ENCODE measurements at places on chromosomes 3 and 15. TPM values are rescaled to one million over a fixed set of nuclear protein-coding genes. Genes with fewer than 3 reads are reported as not detected.
A peak's percentile ranks its signal among the peaks of the same experiment; 100 is the strongest.

DNA sequence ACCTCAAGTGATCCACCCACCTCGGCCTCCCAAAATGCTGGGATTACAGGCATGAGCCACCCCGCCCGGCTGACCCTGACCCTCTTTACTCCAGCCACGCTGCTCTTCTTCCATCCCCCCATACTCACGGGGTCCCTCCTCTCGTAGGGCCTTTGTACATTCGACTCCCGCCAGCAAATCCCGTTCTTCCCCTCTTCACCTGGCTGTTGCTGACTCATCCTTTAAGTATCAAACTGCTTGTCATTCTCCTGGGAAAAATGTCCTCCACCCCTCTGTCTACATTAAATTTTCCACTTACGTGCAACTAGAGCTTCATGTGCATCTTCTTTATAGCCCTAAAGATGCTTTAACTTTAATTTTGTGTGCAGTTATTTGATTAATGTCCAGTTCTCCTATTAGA, 203.1 kb downstream of the OPA1 start:
- no peaks in the 10 kb centered on the region for H3K36me3 ChIP-seq
- no peaks in the 10 kb centered on the region for H3K4me1 ChIP-seq
- no peak overlapping the region for H3K27ac ChIP-seq
- no peak for DNase-seq
- H3K27me3 ChIP-seq: peaks cover 7% of the 10 kb centered on the region
- no peak overlapping the region for H3K4me3 ChIP-seq

DNA sequence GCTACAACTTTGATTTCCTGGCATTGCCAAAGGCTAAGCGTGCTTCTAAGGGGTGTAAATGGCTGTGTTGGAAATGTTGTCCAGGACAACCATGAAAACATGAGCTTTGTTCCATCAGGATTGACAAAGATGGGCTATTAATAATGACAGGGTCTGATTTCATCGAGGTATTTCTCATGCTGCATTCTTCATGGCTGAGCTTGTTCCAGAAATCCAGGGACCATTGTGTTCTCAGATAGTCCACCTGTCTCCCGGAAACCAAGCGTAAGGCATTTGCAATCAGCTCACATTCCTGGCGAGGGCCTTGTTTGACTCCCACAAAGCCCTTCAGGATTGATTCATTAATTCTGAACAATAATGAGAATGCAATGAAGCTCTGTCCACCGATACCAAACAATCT, 111.3 kb downstream of the CD47 start:
- peak overlapping the region; percentile 76 for H3K4me3 ChIP-seq
- no peaks in the 10 kb centered on the region for H3K36me3 ChIP-seq
- H3K4me1 ChIP-seq: peaks cover 74% of the 10 kb centered on the region
- no peaks in the 10 kb centered on the region for H3K27me3 ChIP-seq
- H3K27ac ChIP-seq: peak overlapping the region; percentile 26
- DNase-seq: no peak

DNA sequence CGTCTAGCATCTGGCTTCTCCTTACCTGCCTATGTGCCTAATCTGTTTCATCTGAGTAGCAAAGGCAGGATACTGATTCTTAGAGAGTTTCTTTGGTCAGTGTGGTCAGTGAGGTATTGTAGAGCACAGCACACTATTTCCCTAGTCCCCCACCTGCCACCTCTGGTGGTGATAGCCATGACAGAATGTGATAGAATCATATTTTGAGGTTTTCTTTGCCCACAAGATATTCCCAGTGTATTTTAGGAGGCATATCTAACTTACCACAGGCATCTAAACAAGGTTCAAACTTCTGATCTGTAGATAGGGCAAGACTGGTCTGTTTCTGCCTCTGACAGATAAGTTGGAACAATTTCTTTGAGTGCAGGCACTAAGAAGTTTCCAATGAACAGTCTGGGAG, 188.0 kb downstream of the SOX2 start:
- H3K27me3 ChIP-seq: no peaks in the 10 kb centered on the region
- no peak overlapping the region for H3K4me3 ChIP-seq
- DNase-seq: no peak
- no peaks in the 10 kb centered on the region for H3K36me3 ChIP-seq
- no peak overlapping the region for H3K27ac ChIP-seq
- no peaks in the 10 kb centered on the region for H3K4me1 ChIP-seq

DNA sequence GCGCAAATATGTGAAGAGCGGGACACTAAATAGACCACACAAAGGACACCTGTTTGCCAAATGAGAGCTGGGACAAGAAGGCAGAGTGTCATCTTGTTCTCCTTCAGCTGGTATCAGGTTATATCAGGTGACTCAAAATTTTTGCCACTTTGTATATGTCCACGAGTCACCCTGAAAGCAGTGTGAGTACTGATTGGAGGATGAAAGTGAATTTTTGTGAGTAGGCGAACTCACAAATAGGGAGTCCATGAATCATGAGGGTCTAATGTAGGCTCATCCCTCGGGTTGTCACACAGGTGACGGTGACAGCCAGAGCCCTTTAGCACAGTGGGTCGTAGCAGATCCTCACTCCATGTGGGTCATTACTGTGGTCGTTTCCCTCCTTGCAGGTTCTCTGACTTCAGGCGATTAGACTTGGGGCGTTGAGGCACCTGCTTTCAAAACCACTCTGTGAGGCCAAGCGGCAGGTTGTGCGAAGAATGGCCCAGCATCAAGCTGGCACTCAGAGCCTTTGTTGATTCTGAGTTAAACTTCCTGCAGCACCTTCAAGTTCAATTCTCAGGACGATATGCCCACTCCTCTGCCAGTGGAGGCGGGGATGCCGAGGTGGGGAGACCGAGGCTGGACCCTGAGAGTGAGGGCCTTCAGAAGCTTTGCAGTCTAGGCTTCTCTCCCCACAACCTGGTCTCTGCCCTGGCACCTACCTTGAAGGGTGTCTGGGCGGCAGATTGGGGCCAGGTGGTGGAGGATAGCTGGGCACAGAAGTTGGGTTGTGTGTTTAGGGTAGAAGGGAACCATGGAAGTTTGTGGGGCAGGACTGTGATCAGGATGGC, 173.8 kb downstream of the SMAD6 start:
- H3K4me1 ChIP-seq: no peaks in the 10 kb centered on the region
- no peak overlapping the region for H3K4me3 ChIP-seq
- no peak for DNase-seq
- H3K36me3 ChIP-seq: no peaks in the 10 kb centered on the region
- H3K27ac ChIP-seq: no peak overlapping the region

- peaks cover 17% of the 10 kb centered on the region for H3K4me1 ChIP-seq
- DNase-seq: no peak
- peak overlapping the region; percentile 3 for H3K4me3 ChIP-seq
Measured at GRCh38 chr15:75597667-75598341, 18.7 kb upstream of the PTPN9 start.

DNA sequence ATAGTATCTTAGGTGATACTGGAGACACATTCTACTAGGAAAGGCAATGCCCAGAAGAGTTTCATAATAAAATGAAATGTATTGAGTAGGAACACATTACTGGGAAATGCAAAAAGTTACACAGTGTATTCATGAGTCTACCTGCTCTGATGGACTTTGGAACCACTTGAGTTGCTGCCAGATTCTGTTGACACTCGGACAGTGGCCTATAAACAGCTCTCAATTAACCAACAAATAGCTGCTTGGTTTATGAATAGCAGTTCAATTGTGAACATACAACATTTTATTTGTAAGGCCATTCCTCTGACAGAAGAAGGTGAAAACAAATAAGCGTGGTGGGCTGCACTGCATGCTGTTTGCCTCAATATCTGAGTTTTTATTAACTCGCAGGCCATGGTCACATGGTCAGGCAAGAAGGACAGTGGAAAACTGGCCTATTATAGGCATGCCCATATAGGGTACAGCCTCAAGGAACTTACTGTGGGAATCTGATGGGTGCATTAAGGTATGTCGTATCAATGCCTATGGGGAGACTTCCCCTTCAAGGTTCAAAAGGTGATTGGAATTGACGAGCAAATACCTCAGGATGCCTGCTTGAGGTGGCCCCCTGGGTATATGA, 66.2 kb downstream of the C3orf80 start:
- H3K4me1 ChIP-seq: no peaks in the 10 kb centered on the region
- H3K4me3 ChIP-seq: no peak overlapping the region
- no peak for DNase-seq

CPNE9 gene
- total RNA-seq: not detected

ITGA11 gene
- 0.03 TPM for total RNA-seq
